ENCODE measurements at places on chromosomes 3 and 15.

DNA sequence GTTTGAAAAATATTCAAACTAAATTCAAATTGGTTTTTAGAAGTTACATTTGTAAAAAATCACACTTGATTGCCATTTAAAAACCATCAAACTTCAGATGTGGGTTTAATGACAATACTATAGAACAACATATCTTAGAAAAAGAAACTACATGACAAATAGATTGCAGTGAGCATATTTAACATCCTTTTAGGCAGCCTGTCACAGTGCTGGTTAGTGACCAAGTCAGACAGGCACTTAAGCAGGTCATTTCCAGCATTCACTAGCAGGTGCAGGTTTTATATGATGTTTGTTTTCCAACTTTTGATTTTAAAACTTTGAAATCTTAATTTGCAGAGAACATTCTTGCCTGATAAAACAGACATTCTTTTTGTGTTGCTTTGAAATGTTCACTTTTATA lies 115.7 kb downstream of the MBNL1 start:
- DNase-seq: no peak

- peak; percentile 41 for DNase-seq
Observed at GRCh38 chr3:151875759-151876158, 2.3 kb downstream of the SUCNR1 start.

DNA sequence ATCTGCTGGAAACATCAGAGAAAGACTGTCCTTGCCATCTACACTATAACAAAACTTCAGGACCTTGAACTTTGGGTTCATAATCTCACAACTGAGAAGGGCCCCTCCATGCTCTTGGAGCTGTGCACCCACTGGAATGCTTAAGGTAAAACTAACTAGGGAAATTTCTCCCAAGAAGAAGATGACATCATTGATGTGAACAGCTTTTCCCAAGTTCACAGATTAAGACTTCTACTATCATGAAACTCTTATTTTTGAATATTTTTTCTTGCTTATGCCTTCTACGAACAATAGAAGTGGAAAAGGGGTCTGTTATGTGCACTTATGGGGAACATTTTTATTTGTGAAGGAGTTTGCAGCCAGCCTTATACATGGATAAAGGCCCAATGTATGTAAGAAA lies 5.0 kb downstream of the CYP11A1 start:
- DNase-seq: no peak

DNA sequence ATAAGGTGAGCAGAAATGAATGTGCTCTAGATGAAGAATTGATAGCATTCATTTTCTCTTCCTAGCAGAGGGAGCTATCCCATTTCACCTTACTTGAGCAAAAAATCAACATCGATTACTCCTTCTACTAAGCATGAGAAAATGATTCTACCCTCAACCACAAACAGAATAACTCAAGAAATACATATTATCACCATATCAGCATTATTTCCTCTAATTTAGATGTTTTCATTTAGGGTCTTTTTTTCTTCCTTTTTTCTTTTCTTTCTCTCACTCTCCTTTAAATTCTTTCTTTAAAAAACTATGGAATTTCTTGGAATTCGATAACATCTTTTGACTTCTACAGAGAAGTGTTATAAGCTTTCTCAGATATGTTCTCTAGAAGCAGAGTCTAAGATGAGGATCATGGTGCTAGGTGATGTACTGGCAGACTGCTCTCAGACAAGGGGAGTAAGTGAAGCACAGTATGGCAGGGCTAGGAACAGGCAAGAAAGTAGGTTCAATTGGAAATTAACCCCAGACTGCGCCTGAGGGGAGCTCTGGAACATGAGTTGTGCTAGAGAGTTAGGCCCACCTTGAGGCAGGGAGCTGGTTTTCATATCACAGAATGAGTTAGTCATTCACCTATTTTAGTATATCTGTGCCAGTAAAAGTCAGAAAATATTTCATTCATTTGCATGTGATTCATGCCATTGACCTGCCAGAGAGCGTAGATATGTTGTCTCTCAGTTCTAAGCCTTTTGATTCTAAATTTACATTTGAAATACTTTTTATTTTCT lies 279.2 kb upstream of the KCNH8 start:
- DNase-seq: no peak

- DNase-seq: no peak
Observed at GRCh38 chr3:3038201-3038991, 71.8 kb downstream of the IL5RA start.
